ENCODE measurements at places on chromosomes 5 and 9. TPM values are rescaled to one million over a fixed set of nuclear protein-coding genes. Genes with fewer than 3 reads are reported as not detected.

- no peak overlapping the region for H3K4me3 ChIP-seq
- no peak overlapping the region for H3K27ac ChIP-seq
- H3K27me3 ChIP-seq = no peaks in the 10 kb centered on the region
- no peaks in the 10 kb centered on the region for H3K4me1 ChIP-seq
Measured at GRCh38 chr9:112793213-112793810, 42.8 kb downstream of the SNX30 start.

- H3K36me3 ChIP-seq = no peaks in the 10 kb centered on the region
- H3K27me3 ChIP-seq = no peaks in the 10 kb centered on the region
- peak; percentile 72 for DNase-seq
- H3K4me3 ChIP-seq = no peak within 1 kb of the TSS
Measured at GRCh38 chr5:170232786-170233185, at the start of gene C5orf58. Gene C5orf58, plus strand, starts transcription at chr5:170232985. Its CDS starts 1,992 bp downstream, at chr5:170234977.

DNA sequence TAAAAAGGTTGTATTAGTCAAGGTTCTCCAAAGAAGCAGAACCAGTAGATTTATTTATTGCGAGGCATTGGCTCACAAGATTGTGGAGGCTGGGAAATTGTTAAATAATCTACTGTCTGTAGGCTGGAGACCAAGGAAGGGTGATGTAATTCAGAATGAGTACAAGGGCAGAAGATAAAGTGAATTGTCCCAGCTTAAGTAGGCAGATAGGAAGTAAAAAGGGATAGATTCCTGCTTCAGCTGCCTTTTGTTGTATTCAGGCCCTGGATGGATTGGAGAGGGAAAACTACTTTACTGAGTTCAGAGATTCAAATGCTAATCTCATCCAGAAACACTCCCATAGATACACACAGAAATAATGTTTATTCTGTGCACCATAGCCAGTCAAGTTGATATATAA is 301.1 kb downstream of the CYLC2 start:
- no peaks in the 10 kb centered on the region for H3K27me3 ChIP-seq
- H3K4me1 ChIP-seq = no peaks in the 10 kb centered on the region
- no peak overlapping the region for H3K4me3 ChIP-seq
- H3K27ac ChIP-seq = no peak overlapping the region
- H3K36me3 ChIP-seq = no peaks in the 10 kb centered on the region
- no peak for DNase-seq

- H3K4me3 ChIP-seq = no peak overlapping the region
- no peaks in the 10 kb centered on the region for H3K36me3 ChIP-seq
- H3K27ac ChIP-seq = no peak overlapping the region
- H3K4me1 ChIP-seq = no peaks in the 10 kb centered on the region
Measured at GRCh38 chr9:129849901-129850300, 14.6 kb downstream of the USP20 start.

DNA sequence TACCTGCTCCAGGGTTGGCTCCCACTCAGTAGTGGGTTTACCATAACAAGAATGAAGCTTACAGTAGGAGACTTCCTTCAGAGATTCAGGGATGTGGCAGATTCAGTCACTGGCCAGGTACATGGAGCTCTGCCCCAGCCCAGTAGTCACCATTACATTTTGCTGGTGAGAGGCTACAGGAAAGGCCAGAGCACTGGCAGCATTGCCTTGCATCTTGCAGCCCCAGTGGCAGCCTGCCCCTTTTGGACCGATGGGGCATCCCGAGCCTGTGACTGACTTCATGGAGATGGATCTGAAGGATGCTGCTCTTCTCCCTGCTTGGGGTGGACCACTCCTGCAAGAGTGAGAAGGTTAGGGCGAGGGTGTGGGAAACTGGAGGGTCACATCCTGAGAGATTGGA is 16.8 kb downstream of the TAS2R1 start:
- DNase-seq = no peak
- no peak overlapping the region for H3K4me3 ChIP-seq
- no peaks in the 10 kb centered on the region for H3K27me3 ChIP-seq

- no peak overlapping the region for H3K27ac ChIP-seq
- H3K36me3 ChIP-seq = no peaks in the 10 kb centered on the region
- H3K4me1 ChIP-seq = peaks cover 5% of the 10 kb centered on the region
- no peak for DNase-seq
- H3K4me3 ChIP-seq = no peak overlapping the region
Measured at GRCh38 chr5:135395451-135395850, 3.6 kb downstream of the MACROH2A1 start.

GRCh38 chr9:129568560-129569501 is 52.1 kb downstream of the C9orf50 start:
- peak overlapping the region; percentile 89 for H3K4me3 ChIP-seq
- no peak overlapping the region for H3K27ac ChIP-seq
- H3K27me3 ChIP-seq = no peaks in the 10 kb centered on the region
- DNase-seq = peak; percentile 64
- H3K36me3 ChIP-seq = peaks cover 3% of the 10 kb centered on the region

The SV2C gene
- 0.02 TPM for total RNA-seq

The PCDH1 gene
- total RNA-seq = 131 TPM

Data from H9 (cell line).